AML-193 (cell line): ENCODE measurements at places on chromosomes 12 and 14.

DNA sequence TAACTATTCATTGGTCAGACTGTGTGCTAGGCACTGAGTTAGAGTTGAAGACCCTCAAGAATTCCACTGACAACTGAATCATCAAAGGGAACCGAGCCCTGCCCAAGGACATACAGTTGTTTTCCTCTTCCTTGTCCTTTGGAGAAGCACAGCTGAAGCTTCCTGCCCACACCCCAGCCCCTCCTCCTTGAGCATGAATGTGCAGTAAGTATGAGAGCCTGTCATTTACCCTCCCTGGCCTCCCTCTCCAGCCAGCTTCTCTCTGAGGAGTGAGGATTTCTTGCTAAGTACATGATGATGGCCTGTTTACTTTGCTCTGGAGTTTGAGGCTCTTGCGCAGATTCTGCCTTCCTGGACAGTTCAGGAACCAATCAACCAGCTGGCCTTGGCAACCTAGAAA is 235.2 kb downstream of the CACNA1C start:
- peak; percentile 58 for DNase-seq

DNA sequence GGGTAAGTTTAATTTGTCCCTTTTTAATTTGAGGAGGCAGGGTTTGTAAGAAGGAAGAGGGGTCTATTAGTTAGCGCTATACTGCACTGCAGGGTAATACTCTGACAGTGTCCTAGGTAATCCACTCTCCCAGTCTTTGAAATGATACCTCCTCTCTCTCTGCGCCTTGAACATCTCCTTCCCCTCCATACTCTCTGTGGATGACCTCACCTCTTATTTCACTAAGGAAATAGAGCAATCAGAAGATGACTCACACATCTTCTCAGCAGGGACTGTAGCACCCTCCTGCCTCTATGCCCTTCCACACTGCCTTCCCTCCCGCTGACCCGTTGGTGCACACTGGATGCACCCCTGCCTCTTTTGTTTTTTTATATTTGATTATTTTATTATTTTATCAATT is 94.2 kb downstream of the GRIP1 start:
- DNase-seq = no peak

- no peak for DNase-seq
These were observed 37.3 kb downstream of the PPTC7 start for GRCh38 chr12:110545812-110546211.

DNA sequence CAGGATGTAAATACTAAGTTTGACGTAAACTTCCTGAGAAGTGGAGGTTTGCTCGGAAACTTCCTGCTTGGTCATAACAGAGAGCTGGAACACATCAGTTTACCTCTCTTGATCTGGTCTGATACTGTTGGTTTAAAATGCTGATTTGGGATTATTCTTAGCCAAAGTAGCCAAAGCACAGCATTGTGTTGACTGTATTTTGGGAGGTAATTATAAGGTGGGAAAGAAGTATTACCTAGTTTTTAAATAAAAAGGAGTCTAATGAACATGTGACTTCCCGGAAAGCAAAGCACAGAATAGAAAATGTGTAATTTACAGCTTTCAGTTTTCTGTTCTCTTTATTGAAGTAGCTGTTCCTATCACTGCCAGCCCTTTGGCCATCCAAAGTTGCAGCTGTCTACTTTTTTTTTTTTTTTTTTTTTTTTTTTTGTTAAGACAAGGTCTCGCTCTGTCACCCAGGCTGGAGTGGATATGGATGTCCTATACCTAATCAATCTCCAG is 52.2 kb upstream of the SRP54 start:
- no peak for DNase-seq

GRCh38 chr14:56237398-56237797 is 119.2 kb downstream of the PELI2 start:
- DNase-seq = peak; percentile 80

DNA sequence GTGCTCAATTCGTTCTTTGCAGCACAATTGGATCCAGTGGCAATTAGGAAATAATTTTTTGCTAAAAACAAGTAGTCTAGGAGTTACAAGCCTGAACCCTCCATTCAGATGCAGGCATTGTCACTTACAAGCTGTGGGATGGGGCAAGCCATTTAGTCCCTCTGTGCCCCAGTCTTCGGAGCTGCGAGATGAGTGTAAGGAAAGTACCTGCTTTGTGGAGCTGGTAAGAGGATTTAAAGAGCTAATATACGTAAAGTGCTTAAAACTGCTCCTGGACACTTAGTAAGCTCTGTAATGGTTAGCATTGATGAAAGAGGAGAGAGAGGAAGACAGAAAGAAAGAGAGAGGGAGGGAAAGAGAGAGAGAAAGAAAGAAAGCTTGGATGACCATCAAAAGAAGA is 112.5 kb downstream of the LGMN start:
- DNase-seq = no peak

DNA sequence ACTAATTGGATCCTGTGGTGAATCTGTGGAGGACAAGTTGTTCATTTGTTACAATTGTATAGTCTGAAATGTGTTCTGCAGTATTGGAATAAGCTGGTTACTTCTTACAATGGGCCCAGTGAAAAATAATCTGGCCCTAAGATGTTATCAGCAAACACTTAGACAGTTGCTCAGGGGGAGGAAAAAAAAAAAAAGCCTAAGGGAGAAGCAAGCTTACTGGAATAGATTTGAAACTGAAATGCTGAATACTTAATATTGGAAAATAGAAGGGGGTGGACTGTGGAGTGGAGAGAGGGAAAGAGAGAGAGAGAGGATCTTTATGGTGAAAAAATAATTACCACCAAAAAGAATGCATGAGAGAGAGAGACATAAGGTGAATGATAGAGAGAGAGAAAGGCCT is 4.0 kb downstream of the FOXG1 start:
- DNase-seq = no peak

DNA sequence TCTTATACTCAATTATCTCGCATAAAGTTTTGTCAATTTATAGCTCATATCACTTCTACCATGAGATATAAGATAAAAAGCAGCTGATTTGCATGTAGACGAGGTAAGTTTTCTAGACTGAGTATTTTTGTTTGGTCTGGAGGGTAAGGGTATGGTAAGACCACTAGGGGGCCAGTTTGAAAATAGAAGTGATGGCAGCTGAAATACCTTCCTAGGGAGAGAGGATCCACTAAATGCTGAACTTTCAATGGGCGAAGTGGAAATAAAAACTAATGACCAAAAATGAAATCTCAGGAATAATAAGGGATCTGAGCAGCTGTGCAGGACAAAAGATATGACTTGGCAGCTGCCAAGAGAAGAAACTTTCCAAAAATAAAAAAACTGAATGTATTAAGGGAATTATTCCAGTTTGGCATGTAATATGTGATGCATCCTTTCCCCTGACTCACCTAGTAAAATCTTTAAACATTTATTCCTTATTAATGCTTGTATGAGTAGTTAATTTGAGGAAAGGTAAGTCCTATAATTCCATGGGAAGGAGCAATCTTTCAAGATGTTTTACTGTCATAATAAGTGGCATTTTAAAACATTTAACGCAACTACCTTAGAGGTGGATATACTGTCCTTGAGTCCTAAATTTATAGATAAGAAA is 754.5 kb downstream of the C12orf50 start:
- peak; percentile 3 for DNase-seq

- no peak for DNase-seq
These were observed at the start of gene ALDH2 for GRCh38 chr12:111766608-111767361. TSS of gene ALDH2 (plus strand) at chr12:111766933. CDS start at chr12:111766983, 50 bp downstream.

DNA sequence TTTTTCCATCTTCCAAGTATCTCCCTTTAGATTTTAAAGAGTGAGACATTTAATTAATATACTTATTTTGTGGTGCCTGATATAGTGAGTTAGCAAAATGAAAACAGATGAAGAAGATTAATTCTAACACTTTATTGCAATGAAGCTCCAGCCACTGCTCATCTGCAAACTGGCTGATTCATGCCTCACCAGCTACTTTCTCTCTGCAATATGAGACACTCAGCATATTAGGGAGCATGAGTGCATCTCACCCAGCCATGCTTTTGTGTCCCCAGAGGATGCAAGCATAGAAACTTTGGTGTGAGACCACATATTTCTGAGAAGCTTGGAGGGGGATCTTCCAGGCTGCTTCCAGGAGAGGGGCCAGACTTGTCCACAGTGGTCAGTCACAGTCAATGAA is 148.6 kb downstream of the BMP4 start:
- no peak for DNase-seq

DNA sequence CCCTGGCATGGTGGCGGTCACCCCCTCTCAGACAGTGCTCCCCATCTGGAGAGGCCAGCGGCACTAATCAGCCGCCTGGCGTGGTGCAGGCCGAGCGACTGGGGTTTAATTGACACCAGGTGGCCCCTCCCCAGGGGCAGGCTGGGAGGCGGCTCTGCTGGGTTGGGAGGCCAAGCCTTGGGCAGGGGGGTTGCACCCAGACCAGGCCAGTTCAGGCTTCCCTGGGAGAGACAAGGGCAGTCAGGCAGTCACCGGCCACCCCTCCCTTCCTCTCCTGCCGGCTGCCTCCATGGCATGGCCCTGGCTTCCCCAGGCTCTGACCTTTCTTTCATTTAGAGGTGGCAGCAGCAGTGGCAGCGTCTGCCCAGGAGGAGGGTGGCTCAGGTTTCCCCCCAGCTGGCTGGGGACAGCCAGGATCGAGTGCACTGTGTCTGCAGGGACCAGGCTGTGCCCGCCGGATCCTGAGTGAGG is 78.1 kb upstream of the NOS1 start:
- DNase-seq = no peak

GRCh38 chr12:75478116-75478794 is 2.3 kb upstream of the GLIPR1 start:
- DNase-seq = peak; percentile 90

DNA sequence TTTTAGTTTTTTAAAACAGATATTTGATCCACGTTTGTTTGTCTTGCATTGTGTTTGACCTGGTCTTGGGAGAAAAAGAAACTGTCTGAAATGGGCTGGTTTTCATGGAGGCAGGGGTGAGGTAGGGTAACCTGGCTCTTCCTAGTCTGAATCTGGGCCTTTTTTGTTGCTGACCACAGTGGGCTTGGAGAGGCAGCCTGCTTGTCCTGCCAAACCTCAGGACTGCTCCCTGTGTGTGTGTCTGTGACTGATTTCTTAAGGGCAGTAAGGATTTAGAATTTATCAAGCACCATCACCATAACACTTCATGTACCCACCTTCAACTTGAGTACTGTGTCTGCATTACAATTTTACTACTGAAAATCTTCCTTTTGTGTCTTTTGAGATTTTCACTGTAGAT is 28.5 kb downstream of the DAAM1 start:
- no peak for DNase-seq

DNA sequence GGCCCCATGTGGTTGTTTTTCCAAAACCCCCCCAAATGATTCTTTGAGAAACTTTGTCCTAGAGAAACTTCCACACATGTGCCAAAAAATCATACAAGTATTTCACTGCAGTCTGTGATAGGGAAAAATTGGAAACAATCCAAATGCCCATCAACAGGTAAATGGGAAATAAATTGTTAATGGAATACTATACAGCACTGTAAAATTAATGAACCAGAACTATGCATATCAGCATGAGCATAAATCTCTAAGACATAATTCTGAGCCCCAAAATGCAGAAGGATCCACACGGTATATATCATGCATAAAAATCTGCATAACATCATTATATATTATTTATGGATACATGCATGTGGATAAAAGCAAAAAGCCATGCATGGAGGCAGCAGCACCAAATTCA is 5.3 kb upstream of the FICD start:
- DNase-seq = no peak

GRCh38 chr14:93994919-93995682 is 2.0 kb upstream of the CCDC197 start:
- no peak for DNase-seq

GRCh38 chr12:62878211-62878610 is 56.7 kb downstream of the PPM1H start:
- DNase-seq = no peak

- DNase-seq = no peak
These were observed 50.9 kb downstream of the SUPT16H start for GRCh38 chr14:21332950-21333349.

GRCh38 chr12:89481213-89481914 is 43.2 kb downstream of the GALNT4 start:
- DNase-seq = no peak

DNA sequence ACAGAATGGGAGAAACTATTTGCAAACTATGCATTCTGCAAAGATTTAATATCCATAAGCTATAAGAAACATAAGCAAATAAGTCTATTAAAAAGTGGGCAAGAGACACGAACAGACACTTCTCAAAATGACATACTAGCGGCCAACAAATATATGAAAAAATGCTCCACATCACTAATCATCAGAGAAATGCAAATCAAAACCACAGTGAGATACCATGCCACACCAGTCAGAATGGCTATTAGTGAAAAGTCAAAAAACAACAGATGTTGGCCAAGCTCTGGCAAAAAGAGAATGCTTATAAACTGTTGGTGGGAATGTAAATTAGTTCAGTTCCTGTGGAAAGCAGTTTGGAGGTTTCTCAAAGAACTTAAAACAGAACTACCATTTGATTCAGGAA is 121.3 kb downstream of the KCNMB4 start:
- no peak for DNase-seq
